ENCODE measurements at places on chromosomes 1 and 21.

GRCh38 chr1:156973417-156973816, 53.0 kb downstream of the LRRC71 start:
- DNase-seq, result no peak

DNA sequence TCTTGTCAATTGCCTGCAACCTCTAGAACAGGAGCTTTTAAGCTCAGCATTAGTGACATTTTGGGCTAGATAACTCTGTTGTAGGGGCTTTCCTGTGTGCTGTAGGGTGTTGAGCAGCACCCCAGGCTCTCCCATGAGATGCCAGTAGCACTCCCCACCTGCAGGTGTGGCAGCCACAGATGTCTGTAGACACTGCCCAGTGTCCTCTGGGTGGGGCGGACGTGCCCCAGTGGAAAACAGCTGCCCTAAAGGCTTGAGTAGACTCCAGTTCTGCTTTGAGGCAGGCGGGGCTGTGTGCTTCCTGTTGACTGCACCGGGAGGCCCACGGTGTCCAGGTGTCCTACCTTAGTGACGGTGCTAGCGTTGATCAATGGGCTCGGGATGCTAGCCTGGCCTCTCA, 16.9 kb upstream of the PWP2 start:
- DNase-seq, result no peak

GRCh38 chr1:152497273-152497672, 13.3 kb upstream of the LCE5A start:
- no peak for DNase-seq

DNA sequence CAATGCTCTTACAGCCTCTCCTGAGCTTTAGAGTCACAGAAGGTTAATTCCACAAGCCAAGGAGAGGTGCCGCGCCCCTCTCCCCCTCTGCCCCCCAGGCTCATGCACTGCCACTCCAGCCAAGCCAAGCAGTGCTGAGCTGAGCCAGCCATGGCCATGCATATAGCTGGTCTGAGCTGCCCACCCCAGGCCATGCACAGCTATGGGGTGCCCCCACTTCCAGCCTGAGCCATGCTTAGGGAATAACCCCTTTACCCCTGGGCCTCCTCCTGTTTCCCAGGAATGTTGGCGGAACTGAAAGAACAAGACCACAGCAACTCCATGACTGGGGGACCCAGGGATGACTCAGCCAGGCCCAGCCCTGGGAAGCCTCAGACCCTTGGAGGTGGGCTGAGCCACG, 34.0 kb upstream of the MAGOH start:
- DNase-seq, result no peak

DNA sequence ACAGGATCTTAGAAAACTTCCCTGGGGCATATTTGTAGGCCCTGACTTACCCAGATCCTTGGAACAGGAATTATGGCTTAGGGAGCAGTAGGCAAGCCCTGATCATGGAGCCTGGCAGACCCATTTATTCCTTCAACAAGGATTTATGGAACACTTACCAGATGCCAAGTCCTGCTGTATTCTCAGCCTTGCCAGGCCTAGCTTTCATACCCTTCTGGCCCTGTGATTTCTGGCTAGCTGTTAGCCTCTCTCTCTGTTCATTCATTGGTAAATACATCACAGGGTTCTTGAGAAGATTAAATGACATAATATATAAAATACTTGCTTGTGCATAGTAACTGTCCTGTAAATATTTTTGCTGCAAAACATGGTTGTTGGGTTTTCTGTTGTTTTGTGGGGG, 32.4 kb upstream of the SRP9 start:
- no peak for DNase-seq

- no peak for DNase-seq
Measured at GRCh38 chr1:8082945-8083344, 56.8 kb upstream of the ERRFI1 start.

All from activated naive CD4-positive, alpha-beta T cell (primary cell).